ENCODE measurements at places on chromosomes 16 and 17.
A peak's percentile ranks its signal among the peaks of the same experiment; 100 is the strongest.

- DNase-seq = no peak
These were observed 11.5 kb upstream of the ATXN1L start for GRCh38 chr16:71834291-71834690.

DNA sequence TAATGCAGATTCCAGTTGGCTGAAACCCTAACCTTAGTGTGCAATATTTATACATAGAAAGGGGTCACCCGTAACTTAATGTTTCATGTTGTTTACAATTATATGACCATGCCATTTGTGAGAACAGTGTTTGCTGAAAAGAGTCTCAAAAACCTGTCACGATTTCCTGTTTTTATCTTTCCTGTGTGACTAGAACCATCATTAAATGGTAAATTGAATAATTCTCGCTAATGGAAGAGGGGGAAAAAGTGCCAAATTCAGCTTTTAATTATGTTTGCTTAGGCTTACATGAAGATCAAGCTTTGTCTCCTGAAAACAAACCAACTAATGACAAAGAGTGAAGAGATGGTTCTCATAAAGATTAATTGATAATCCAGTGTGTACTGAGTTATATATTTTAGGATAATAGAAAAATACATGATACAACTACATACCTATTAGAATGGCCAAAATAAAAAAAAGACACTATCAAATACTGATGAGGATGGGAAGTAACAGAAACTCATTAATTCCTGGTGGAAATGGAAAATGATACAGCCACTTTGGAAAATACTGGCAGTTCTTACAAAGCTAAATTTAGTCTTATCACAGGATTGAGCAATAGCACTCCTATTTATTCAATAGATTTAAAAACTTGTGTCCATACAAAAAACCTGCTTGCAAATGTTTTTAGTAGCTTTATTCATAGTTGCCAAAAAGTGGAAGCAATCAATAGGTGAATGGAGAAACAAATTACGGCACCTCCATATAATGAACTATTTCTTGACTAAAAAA, 141.7 kb downstream of the CDK5R1 start:
- DNase-seq = no peak

GRCh38 chr16:49733313-49734009, 122.5 kb downstream of the ZNF423 start:
- no peak for DNase-seq

- no peak for DNase-seq
These were observed 12.3 kb downstream of the LRRC3C start for GRCh38 chr17:39939588-39940419.

- DNase-seq = no peak
These were observed 26.7 kb upstream of the PMP22 start for GRCh38 chr17:15291674-15292361.

GRCh38 chr17:28615260-28615940, 1.4 kb upstream of the RSKR start:
- DNase-seq = no peak

- DNase-seq = no peak
These were observed 4.2 kb downstream of the NF1 start for GRCh38 chr17:31099016-31099415.

- DNase-seq = no peak
These were observed 15.7 kb upstream of the ATF7IP2 start for GRCh38 chr16:10370096-10370726.

- no peak for DNase-seq
These were observed 996 bp downstream of the RPL38 start for GRCh38 chr17:74204474-74204873.

- no peak for DNase-seq
These were observed 10.9 kb downstream of the JUP start for GRCh38 chr17:41775394-41776226.

- peak; percentile 42 for DNase-seq
These were observed at the start of gene SP6 for GRCh38 chr17:47850692-47851573. TSS of gene SP6 (minus strand) at chr17:47851163. CDS start at chr17:47848429, 2,734 bp downstream.

DNA sequence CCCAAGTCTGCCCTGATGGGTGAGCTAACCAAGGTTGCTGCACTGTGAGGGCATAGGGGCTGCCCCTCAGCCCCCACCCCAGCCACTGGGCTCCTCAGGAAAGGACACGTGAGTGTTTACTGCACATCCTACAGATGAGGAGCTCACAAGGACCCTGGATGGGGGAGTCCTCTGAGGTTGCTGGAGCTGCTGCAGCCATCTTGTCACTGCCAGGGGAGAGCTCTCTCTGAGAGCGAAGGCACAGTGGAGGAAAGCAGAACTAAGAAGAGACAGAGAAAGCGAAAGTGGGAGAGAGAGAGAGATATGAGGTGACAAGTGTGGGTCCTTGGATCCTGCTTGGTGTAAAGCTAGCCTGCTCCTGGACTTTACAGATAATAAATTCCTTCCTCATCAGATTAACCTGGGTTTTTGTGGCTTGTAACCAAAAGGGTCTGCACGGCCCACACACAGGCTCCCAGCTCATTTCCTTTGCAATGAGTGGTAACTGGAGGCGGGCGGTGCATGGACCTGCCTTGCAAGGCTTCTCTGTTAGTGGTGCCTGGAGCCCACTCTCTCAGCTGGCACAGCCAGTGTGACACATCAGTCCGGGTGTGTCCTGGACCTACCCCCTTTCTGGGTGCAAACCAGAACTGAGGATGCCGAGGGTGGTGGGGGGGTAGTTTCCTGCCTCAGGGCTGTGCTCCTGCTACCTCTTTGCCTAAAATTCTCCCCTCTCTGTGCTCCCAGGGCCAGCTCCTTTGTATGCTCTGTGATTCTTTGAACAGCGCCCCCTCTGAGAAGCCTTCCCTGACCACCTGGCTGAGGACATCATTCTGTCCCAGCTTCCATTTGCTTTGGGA, 14.2 kb downstream of the SNX20 start:
- no peak for DNase-seq

GRCh38 chr17:68424861-68425260, 32.4 kb downstream of the WIPI1 start:
- DNase-seq = no peak

DNA sequence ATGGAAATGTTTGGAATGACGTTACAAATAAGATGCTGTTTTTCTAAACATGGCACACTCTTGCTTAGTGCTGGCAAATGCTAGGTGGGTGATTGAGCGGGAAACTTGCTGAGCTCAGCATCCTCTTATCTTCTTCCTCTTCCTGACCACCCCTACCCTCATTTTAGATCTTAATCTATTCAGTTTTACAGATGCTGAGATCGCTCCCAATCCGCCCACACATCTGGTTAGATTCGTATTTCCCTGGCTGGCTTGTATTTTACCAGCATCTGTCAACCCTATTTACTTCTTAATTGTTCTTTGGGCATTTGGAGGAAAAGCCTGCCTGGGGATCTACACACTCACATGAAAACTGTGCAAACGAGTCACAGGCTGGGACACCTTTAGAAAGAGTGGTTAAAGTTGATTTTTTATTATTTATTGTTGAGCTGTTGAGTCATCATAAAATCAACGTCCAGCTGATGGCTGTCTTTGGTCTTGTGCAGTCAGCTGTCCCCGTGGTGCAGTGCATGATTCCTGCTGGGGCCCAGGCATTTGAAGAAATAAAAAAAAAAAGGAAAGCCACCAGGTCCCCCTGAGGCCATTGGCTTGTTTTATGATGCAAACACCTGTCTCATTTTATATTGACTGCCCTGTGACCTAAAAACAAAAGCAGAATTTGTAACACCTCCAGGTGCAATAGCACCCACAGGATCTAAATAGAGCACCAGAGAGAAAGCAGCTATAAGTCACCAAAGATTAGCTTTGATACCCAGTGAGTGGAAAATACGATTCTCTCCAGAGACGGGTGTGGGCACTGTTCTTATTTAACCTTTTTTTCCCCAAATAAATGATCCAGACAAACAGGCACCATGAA, 258.6 kb downstream of the HS3ST3B1 start:
- no peak for DNase-seq

GRCh38 chr16:17245776-17246175, 225.0 kb downstream of the XYLT1 start:
- DNase-seq = no peak

GRCh38 chr16:84607694-84608093, 10.2 kb downstream of the COTL1 start:
- no peak for DNase-seq

DNA sequence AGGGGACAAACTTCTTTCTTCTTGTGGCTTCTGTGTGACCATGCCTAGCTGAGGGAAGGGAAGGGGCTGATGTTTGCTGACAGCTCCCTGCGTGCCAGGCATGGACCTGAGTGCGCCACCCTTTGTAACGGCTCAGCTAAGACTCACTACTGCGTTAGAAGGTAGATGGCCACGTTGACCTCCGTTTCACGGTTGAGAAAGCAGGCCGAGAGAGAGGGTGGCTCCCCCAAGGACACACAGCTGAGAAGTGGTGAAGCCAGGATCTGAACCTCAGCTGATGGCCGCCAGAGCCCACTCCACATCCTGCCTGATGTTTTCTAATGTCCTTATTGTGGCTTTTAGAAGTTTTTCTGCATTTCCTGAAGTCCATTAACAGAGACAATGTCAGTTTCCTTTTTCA, 45.1 kb downstream of the RGS9 start:
- DNase-seq = no peak

DNA sequence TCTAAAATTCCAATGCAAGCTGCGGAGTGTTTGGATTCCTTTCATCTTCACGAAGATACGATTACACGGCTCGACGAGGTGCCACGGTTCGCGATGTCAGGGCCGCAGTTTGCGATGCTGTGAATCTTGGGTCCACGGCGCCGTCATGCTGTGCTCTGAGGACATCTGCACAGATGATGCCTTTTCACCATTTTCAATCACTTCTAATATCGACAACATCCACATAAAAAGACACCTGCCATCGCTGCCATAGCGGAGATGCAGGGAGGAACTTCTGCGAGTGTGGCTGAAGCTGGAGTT, 6.8 kb upstream of the APRT start:
- no peak for DNase-seq

DNA sequence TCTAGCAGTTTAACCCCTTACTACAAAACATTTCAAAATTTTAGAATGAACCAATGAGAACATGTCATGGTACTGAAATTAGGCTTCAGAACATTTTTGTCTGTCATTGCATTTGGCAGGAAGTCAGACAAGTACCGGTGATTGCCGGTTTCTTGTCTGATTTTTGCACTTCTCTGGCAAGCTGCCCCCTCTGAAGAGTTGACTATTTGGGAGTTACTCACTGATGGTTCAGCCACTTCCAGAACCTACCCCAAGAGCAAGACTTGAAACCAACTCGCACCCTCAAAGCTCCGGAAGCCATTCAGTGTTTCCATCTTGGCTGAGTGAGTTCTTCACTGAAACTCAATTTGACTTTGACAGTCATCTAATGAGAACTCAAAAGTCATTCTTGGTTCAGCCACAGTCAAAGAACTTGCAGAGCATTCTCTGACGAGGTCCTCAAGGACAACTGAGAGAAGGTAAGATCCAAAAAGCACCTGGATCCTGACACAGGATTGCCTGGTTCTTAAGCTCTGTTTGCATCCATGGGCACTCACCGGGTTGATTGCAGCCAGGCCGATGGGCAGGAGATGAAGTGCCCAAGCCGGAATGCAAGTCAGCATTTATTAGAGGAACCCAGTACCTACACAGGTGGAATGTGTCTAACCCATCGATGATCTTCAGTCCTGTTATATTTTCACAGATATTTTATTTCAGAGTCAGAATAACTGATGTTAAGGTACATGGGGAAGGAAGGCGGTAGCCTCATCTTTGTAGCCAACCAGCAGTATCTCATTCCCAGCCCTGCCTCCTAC, 93.6 kb downstream of the USP22 start:
- DNase-seq = no peak

GRCh38 chr17:40679523-40679907, 14.5 kb upstream of the KRT222 start:
- DNase-seq = no peak

DNA sequence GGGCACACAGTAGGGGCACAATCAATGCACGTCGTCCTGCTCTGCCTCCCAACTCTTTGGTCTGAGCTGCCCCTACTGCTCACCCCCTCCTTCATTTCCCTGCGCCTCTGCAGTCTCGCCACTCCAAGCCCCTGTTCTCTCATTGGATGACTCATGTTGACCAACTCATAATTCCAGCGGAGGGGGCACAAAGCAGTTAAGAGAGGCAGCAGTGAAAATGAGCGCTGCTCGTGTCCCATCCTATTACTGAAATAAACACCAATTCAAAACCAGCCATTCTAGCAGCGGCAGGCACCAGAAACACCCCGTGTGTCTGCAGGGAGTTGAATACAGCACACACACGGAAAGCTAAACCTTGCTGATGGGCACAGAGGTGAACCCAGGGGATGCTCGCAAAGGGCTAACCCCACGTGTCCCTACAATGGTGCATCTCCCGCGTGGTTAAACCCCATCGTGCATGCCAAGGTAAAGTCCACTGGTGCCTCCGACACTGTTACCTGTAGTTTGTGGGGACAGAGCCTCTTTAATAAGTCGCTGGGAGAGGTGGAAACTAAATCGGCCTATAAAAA, 310.4 kb downstream of the XYLT1 start:
- DNase-seq = no peak

DNA sequence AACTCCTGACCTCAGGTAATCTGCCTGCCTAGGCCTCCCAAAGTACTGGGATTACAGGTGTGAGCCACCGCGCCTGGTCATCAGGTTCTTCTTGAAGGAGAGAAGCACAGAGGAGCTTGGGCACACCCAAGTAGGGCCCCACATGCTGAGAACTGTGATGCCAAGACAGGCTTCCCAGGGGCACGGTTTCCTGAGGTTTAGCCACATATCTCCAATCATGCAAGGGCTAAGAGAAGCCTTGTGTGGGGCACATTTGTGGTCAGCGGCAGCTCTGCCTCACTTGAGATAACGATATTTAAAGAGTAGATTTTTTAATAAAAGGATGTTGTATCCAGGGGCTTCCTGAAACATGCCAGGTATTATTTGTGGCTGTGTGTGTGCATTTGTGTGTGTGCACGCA, 46.9 kb downstream of the CUEDC1 start:
- no peak for DNase-seq

DNA sequence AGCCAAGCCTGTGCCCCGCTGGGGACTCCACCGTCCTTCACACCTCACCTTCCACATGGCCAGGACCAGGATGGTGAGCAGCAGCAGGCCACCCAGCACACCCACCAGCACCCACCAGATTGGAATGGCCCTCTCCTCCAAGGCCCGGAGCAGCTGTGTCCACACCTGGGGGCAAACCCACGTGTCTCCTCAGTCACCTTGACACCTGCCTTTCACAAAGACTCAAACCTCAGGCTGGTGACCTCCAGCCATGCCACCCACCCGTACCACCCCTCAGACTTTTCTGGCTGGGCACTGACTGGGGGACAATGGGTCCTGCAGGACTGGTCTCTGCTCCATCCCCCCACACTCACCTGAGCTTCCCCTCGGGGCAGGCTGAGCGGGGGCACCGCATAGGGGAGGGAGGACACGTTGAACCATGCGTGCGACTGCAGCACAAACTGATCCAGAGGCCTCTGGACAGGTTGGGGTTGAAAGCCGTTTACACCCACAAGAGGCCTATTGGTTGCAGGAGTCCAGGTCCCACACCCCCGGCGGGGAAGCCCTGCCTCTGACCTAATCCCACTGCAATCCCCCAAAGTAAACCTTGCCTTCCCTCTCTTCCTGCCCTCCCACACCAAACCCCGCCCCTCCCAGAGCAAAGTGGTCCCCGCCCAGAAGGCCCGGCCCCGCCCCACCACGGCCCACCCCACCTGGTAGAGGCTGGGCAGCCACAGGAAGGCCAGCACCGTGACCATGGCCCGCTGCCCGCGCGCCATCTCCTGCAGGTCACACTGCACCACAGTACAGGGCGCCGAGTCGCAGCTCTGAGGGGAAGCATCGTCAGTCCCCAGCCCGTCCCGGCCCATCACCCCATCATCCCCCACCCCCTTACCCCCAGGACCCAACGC, 10.9 kb upstream of the FAM171A2 start:
- no peak for DNase-seq

GRCh38 chr17:33968350-33969044, 286.6 kb upstream of the CCL2 start:
- DNase-seq = no peak

All from kidney epithelial cell (primary cell).